ENCODE measurements at places on chromosomes 2 and 18.

DNA sequence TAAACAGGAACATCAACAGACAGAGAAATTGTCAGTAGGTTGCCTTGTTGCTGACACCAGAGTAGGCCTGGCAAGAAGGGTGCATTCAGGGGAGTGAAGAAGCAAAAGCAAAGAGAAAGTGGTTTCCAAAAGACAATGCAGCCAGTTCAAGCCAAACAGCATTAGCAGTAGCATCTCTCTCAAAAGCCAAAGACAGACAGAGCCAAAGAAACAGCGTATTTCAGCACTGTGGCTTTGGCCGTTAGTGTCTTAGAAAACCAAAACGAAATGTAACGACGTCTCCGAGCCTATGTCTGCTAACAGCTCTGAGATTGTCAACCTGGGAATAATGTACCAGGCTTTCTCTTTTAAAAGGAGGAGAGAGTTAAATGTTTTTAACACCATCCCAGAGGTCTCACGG, 178.6 kb downstream of the NRP2 start:
- no peak for DNase-seq

DNA sequence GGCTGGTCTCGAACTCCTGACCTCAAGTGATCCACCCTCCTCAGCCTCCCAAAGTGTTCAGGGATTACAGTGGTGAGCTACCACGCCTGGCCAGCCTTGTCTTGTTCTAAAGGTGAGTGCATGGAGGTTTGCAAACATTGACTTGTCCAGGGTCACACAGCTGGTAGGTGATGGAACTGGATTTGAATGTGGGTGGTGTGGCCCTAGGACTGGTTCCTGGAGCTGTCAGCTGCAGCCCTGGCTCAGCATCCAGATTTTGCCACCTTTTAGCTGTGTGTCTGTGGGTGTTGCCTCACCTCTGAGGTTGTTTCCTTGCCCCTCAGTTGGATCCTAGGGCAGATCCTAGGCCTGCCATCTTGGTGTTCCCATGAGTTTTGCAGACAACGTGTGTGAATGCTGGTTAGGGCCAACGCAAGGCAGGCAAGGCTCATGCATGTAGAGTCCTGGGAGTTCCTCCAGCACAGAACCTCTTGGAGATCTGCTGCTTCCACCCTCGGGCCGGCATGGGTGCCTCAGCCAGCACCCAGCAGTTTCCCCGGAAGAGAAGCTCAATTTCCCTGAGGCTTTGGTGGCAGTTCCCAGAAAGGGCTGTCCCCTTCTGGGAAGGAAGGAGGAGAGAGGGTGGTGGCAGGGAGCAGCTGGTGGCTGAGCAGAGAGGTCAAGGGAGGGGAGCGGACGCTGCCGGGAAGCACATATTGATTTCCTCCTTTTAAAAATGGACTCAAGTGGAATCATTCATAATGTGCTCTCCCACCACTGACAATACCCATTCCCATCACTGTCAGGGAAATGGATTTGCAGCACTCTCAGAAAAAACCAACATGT, 127.6 kb upstream of the HS6ST1 start:
- DNase-seq: no peak

- no peak for DNase-seq
Measured at GRCh38 chr2:174125090-174125489, 123.2 kb downstream of the OLA1 start.

DNA sequence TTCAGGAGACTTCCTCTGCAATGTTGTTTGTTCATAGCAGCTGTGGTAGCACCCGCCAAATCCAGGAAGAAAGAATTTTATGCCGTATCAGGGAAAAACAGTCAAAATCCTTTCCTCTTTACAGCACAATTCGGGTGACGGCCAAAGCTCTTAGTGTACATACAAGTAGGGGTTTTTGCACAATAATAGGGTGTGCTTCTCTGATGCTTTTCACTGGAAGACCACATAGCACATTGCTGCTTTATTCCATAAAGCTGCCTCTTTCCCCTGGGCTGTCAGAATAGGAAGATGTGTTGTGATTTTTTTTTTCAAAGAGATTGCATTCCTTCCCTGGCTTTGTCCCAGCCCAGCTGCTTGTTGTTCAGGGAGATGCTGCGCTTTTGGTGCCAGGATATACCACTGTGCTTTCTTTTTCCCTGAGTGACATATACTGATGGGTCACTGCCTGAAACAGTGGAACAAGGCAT, 27.2 kb upstream of the LANCL1 start:
- DNase-seq: peak; percentile 2

- DNase-seq: no peak
Measured at GRCh38 chr2:217993817-217994463, 8.9 kb downstream of the TNS1 start.

DNA sequence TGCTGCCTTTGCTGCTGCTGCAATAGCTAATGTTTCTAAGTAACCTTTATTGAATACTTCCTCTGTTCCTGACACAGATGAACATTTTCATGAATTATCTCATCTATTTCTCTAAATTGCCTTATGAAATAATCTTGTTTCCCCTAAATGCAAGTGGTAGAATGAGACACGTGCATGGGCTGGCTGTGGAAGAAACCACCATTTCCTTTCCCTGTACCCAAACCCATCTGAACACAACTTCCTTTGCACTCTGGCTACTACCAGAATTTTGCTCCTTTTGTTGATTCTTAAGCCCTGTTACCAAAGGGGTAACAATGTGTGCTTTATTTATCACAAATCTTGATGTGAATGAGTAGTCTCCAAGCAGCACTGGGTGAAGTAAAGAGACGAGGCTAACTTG, 29.2 kb downstream of the AKAIN1 start:
- no peak for DNase-seq

GRCh38 chr2:99729104-99730025, 239.5 kb upstream of the REV1 start:
- no peak for DNase-seq

DNA sequence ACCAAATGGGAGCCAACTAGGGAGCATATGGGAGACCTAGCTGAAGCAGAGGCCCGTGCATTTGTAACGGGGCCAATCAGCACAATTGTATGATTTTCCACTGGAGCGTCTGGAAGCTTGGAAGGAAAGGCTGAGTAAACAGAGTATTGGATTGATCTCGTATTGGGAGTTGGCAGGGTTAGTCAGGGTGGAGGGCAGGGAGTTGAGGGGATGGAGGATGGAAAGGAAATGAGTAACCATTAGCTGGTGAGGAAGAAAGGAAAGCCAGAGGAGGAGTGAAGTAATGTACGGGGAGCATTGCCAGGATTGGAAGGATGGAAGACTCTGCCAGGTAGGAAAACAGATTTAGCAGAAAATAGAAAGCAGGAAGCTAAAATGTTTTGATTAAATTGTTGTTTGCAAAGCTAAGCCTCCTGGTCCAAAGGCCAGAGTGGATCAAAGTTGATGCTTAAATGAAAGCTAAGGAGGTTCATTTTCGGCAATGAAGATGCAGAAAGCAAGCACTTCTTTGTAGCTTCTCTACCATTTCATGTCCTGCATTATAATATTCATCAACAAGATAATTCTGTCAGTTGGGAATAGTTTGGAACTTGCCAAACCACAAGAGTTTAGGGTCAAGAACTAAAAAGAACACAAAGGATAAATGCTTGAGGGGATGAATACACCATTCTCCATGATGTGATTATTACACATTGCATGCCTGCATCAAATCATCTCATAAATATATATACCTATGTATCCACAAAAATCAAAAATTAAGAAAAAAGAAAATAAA, 75.6 kb upstream of the TTN start:
- no peak for DNase-seq
